ENCODE measurements at places on chromosomes 2 and 18.

GRCh38 chr2:120223034-120223912, at the start of gene TMEM185B:
TMEM185B (minus strand) TSS chr2:120223400; CDS start chr2:120222976, 424 bp downstream.
- DNase-seq = no peak

- DNase-seq = no peak
These were observed 35.7 kb downstream of the NRP2 start for GRCh38 chr2:205717999-205718398.

GRCh38 chr2:239765911-239766310, 259.2 kb downstream of the NDUFA10 start:
- DNase-seq = no peak

DNA sequence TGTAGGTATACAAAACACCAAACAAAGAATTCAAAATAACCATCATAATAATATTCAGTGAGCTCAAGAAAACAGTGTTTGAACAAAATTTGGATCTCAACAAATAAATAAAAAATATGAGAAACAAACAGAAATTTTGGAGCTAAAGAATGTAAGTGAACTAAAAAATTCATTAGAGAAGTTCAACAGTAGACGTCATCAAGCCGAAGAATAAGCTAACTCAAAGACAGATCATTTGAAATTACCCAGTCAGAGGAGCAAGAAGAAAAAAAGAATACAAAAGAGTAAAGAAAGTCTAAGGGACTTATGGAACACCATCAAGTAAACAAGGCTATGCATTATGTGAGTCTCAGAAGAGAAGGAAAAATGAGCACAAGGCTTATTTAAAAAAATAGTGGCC, 16.6 kb upstream of the SPP2 start:
- no peak for DNase-seq

DNA sequence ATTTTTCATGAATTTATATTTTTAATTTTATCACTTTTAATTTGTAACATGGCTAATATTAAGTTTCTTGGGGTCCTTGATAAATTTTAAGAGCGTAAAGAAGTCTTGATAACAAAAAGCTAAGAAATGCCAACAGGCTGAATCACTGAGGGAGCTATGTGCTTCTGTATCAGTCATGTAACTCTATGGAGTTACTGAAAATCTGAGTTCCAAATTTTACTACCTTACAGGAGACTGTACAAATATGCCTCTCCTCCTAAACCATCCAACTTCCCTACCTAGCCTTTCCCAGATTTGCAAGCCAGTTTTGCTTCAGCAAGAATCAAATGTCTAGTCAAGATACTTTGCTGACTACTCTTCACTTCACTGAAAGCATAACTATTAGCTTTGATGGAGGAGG, 35.7 kb downstream of the FEZ2 start:
- no peak for DNase-seq

GRCh38 chr2:88590998-88591613, 36.2 kb downstream of the EIF2AK3 start:
- DNase-seq = no peak

GRCh38 chr2:8413589-8414135, 268.2 kb upstream of the ID2 start:
- no peak for DNase-seq

DNA sequence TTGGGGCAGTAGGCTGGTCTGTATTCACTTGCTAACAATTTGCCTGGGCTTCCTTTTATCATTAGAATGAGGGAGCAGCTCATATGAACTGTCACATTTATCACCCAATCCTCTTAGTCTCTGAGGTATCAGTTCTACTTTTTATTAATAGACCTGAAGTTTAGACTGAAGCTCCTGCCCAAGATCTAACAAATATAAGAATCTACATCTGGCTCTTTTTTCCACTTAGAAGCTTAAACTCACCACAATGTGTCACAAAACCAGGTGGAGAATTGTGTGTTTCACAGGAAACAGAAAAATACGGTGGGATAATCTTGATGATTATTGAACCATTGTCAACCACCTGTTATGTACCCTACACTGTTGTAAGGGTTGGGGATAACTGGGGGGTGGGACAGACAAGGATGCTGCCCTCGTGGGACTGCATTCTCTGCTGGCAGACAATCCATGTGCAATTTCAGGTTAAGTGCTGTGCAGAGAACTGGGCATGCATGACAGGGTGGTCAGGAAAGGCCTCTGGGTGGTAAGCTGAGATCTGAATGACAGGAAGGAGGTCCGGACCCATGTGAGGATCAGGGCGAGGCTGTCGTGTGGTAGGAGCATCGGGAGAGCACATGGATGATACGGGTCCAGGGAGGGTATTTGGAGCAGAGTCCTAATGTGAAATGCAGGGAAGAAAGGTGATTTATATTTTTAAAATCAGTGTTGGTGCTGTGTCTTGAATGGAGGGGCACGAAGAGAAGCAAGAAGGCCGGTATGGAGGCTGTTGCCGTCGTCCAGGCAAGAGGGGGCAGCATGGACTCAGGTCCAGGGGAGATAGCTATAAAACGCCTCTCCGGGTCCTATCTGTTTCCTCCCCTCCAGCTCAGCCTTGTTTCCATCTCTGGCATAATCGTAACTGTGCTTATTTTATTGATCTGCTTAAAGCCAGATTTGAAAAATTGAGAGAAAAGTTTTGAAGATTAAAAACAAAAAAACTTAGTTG, 17.6 kb downstream of the MYL12B start:
- DNase-seq = no peak

- DNase-seq = no peak
These were observed 243.9 kb downstream of the SLC4A3 start for GRCh38 chr2:219871351-219871750.

- no peak for DNase-seq
These were observed 117.5 kb upstream of the NCKAP5 start for GRCh38 chr2:133685636-133686215.

GRCh38 chr2:144477281-144477956, 42.5 kb downstream of the ZEB2 start:
- DNase-seq = peak; percentile 95

DNA sequence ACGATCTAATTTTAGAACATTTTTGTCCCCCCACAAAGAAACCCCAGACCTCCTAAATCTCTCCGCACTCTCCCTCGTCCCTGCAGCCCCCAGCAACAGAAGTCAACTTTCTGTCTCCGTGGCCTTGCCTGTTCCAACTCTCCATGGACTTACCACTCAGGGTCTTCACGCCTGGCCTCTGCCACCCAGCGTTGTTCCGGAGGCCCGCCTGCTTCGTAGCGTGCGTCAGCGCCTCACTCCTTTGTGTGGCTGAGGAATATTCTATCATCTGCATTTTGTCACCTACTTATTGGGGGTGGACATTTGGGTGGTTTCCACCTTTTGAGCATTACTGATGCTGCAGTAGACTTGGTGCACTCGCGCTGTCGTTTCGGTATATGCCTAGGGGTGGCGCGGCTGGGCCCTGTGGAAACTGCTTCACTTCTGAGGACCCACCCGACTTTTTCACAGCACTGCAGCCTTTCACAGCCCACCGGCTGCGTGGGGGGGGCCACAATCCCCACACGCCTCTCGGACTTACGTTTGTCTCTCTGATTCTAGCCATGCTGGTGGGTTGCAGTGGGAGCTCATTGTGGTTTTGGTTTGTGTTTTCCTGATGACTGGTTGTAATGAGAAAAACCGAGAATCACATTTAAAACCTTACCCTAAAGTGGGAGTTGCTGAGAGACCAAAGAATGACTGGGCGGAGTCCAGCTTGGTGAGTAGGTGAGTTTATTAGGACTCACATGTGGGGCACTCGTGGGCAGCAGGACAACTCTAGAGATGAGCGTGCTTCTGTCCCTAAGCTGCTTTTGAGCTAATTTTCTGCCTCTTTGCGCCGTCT, 1.4 kb upstream of the HSBP1L1 start:
- DNase-seq = no peak

GRCh38 chr2:77521548-77521891, 656 bp downstream of the LRRTM4 start:
- DNase-seq = no peak

All from NCI-H524 treated with DMSO at 0.1 percent for 48 hours (cell line).